Stimulated activated CD8-positive, alpha-beta memory T cell treated with anti-CD3 and anti-CD28 coated beads, Interleukin-7, amount 100 ng/mL, for 1 hour (primary cell): ENCODE measurements at places on chromosomes 3 and 15.

GRCh38 chr3:182384221-182384620 is 409.1 kb upstream of the ATP11B start:
- DNase-seq, result no peak

DNA sequence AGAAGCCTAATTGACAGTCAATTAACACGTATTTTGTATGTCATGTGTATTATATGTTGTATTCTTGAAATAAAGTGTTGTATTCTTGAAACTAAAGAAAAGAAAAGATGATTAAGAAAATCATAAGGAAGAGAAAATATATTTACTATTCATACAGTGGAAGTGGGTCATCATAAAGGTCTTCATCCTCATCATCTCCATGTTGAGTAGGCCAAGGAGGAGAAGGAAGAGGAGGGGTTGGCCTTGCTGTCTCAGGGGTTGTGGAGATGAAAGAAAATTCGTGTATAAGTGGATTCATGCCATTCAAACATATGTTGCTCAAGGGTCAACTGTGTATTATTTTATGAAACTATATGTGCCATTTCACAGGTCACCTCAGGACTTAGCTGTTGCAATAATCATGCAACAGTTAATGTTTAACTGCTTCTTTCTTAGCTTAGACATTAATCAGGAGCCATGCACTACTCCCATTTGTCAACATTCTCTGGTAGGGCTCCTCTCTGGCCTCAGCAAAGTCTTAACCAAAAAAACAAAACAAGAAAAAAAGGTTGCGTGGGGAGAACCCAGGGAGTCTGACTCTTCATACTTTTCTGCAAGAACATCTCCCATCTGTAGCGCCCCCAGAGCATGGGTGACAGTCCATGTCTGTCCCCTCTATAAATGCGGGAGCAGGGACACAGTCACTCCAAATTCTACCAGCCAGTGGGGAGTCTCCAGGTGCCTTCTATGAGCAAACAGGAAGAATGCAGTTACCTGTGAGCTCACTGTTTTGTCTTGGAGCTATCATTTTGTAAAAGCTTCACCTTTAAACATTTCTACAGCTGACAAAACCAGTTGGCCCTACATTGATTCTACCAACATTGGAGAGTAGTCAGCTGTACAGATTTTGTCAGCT is 19.9 kb upstream of the LRRC2 start:
- DNase-seq, result no peak

DNA sequence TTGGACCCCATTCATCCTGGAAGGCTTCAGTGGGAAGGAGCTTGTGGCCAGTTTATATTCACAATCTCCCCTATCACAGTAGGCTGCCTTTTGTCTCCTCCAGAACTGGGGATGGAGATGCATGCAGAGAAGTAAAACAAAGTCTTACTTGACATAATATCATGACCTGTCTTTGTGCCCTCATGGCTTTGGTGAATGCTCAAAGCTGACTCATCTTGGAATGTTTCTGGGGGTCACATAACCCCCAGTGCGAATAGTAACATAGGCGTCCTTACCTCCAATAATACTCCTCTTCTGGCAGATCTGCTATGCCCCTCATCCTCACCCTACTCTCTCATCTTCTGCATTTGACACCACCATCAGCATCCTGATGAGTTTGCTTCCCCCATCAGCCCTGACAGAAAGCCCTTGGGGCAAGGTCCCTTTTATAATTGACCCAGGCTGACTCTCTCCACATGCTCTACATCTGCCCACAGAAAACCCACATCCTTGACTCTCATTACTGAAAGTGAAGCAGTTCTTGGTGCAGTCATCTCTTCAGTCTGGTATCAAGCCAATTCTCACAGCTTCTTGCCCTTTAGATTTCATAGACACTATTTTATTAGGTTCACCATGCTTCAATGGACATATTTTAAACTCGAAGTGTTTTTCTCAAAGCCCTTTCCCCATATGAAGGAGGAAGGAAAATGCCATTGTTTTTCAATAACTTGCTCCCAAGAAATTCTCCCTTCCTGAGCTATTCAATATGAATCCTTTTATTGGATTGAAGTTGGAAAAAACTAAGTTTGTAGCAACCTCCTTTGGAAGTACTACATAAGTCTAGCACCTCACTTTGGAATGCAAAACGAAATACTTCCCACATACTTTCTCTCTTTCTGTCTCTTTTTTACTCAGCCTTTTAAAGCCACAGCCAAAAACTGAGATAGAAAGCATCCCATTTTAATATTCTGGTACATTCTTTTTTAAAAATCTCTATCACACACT is 36.6 kb downstream of the OSTN start:
- DNase-seq, result no peak

DNA sequence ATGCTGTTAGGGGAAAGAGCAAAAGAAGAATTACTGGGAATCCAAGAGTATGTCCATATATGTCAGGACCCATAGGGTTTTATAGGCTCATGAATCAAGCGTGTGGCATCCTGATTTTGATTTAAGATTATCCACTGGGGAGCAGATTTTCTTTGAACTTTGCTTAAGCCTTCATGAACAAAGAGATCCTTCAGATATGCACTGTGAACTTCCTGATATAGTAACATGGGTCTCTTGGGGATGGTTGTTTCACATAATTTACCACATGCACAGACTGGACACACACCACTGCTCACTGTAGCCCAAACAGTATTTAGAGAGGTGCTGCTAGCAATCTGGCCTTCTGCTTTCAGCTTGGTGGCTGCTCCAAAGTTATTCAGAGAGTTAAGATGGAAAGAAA is 200.9 kb upstream of the ZPLD1 start:
- DNase-seq, result no peak

GRCh38 chr3:150497956-150498355 is 48.3 kb downstream of the SERP1 start:
- no peak for DNase-seq

GRCh38 chr15:59691194-59691805 is 2.2 kb upstream of the BNIP2 start:
- DNase-seq, result peak; percentile 8

DNA sequence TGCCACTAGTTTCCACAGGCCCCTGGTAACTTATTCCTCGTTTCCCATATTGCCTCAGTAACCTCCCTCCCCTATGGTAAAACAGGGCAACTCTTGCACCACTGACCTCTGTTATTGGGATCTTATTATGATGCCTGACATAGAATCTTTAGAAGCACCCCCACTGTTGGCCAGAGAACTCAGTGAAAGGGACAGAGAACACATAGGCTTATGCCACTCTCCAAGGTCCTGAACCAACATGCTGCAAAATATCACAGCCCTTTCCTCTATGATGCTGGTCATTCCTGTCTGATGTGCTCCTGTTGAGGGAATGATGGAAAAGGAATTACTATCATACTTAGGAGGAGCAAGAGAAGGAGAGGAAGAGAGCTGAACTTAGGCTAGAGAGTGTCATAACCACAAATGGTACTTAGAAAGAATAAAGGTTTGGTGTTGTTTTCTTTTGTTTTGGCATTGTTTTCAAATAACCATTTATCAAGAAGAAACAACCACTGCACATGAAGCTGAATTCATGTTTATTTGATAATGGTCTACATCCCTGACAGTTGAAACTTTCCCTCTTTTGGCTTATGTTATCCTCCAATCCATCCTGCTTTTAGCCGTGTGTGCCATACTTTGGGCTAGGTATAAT is 330.2 kb downstream of the EPHB1 start:
- no peak for DNase-seq

- DNase-seq, result no peak
Observed at GRCh38 chr3:143309705-143310104, 190.1 kb downstream of the CHST2 start.

DNA sequence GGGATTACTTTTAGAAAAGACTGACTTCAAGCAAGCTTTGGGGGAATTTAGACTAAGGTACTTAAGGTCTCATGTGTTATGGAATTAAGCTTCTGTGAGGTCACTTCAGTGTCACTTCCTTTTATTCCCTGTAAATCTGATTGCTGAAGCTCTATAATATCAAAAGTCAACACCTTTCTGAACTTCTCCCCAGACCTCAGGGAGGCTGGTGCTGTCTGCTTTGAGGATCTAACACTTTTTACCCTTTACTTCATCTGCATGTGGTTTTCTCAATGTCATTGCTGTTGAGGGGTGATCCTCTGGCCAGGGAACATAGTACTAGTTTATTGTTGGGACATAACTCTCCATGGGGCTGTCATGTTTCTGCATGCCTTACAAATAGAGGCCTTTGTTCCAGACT is 41.8 kb upstream of the RASGRF1 start:
- no peak for DNase-seq

DNA sequence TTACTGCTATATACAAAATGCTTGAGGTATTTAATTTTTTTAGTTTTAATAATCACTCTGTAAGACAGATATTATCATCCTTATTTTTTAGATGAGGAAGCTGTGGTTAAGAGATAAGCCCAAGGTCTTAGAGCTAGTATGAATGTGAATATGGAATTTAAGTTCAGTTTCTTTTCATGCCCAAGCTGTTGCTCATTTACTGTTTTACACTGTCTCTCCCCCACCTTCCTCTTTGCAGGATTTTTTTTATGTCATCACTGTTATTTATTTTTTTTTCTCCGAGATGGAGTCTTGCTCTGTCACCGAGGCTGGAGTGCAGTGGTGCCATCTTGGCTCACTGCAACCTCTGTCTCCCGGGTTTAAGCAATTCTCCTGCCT is 22.5 kb downstream of the MAP2K5 start:
- no peak for DNase-seq

DNA sequence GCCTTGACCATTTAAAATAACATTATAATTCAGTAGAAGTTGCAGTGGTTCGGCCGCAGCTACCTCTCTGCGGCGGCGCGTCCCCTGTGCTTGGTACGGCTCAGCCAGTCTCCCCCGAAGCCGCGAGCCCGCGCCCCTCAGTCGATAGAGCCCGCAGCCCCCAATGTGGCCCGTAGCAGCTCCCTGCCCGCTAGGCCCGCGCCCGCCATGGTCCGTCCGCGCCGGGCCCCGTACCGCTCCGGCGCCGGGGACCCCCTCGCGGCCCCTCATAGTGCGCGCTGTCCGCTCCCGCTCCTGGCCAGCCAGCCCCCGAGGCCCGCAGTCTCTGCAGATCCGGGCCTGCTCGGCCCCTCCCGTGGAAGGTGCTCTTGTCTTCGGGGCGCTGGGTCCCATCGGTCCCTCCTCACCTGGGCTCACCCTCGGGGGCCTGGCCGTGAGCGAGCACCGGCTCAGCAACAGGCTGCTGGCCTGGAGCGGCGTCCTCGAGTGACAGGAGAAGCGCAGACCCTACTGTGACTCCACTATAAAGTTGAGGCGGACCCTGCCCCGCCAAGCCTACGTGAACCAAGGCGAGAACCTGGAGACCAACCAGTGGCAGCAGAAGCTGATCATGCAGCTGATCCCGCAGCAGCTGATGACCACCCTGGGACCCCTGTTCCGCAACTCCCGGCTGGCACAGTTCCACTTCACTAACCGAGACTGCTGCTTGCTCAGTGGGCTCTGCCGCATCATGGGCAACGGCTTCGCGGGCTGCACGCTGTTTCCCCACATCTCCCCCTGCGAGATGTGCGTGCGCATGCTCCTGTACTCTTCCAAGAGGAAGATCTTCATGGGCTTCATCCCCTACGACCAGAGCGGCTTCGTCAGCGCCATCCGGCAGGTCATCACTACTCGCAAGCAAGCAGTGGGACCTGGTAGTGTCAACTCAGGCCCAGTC is 21.8 kb upstream of the GPR156 start:
- DNase-seq, result no peak

- no peak for DNase-seq
Observed at GRCh38 chr3:78941587-78941986, 826.2 kb downstream of the ROBO1 start.

- no peak for DNase-seq
Observed at GRCh38 chr3:13494463-13495350, 14.6 kb downstream of the HDAC11 start.

DNA sequence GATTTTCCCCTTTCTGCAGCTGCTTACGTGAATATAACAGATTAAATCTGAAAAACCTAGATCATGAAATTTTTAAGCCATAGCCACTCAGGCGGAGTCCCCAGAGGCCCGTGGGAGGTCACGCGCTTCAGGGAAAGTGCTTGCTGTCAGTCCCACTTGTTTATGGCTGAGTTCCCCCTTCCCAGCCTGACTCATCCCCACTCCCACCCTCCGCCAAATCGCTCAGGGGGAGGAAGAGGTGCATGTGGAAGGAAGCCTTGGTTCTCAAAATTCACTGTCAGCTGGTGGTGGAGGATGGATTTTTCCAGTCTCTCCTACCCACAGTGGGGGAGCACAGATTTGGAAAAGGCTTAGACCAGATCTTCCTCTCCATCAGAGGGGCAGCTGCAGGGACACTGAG is 67.4 kb downstream of the CORO2B start:
- no peak for DNase-seq

DNA sequence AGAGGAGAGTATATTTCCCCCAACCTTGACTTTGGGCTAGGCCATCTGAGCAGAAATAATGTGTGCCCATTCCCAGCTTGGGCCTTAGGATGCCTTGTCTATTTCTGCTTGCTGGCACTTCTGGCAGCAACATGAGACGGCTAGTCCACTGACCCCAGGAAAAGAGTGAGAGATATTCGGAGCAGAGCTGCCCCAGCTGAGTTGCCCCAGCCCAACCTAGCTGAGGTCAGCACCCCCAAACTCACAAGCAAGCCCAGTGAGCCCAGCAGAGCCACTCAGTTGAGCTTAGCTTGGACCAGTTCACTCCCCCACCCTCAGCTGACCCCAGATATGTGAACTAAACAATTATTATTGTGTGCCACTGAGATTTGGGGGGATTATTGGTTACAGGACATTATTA is 20.2 kb downstream of the ITGA11 start:
- no peak for DNase-seq

DNA sequence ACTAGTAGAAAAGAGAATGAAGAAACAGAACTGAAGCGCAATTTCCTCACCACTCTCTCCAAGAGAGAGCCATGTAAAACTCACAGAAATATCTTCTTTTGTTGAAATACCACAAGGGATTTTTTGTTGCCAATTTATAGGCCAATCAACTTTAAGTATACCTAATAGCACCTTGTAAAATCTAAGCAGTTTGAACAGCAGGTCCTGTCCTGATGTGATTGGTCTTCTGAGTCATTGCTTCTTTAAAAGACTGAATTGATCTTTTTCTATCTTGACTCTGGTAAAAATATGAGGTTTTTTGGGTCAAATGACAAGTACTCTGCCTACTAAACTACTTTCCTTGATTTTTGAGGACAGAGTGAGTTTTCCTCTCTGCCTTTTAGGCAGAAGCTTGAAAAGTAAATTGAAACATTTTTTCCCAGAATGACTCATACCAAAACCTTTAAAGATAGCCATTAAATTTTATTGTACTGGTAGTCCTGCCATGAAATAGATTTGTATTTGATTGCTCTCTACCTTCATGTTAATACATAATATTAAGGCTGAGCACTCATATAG is 343.9 kb upstream of the CBLB start:
- DNase-seq, result no peak

DNA sequence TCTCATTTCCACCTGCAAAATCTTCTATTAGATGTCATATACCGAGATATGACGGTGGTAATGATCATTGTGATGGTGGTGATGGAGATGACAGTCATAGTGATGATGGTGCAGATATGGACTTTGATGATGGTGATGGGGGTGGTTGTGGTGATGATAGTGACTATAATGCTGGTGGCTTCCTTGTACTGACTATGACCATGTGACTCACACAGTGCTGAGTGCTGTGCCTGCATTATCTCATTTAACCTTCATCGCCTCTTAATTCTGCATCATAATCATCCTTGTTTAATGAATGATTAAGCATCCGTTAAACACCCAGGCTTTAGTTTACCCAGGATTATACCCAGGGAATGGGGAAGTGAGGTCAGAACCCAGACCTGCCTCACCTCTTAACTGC is 331.7 kb downstream of the FEZF2 start:
- no peak for DNase-seq
